Ovary (tissue), 10 donors: ENCODE measurements at places on chromosomes 2 and 18. TPM values are rescaled to one million over a fixed set of nuclear protein-coding genes. Genes with fewer than 3 reads are reported as not detected.
A peak's percentile ranks its signal among the peaks of the same experiment; 100 is the strongest.

FAM124B gene
- total RNA-seq: 0.99 TPM

DNA sequence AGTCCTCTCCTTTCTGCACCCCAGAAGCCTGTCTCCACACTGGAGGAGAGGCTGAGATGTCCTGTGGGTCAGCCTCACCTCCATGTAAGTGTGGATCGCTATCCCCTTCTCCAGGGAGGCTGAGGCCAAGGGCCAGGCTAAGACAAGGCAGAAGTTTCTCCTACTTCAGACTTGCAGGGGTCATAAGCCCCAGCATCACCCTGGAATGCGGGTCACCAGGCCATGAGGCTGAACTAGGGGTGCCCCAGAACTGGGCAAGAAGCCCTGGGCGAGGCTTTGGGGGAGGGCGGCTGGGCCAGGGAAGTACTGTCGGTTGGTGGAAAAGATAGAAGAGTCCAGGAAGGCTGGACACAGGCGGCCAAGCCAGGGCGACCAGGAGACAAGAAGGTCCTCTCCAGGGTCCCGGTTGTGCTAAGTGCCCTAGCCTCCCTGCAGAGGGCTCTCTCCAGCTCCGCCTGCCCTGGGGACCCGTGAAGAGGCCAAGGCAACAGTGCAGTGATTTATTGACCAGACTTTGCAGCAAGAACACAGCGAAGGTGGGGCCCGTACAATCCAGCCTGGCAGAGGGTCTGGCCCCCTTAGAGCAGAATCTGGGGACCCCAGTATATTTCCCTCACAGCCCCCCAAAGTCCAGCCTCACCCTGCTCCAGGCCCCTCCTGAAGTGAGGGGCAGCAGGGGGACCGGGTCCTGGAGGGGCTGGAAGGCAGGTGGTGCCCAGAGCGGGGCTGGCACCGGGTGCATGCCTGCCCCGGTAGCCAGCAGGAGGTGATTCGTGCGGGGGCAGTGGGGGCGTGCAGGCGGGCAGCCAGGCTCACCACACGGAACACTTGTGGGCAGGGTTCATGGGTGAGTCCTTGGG lies 8.1 kb downstream of the ECEL1 start:
- peak; percentile 29 for DNase-seq

GRCh38 chr2:3462493-3463104 lies 56.7 kb downstream of the ADI1 start:
- DNase-seq: no peak

DNA sequence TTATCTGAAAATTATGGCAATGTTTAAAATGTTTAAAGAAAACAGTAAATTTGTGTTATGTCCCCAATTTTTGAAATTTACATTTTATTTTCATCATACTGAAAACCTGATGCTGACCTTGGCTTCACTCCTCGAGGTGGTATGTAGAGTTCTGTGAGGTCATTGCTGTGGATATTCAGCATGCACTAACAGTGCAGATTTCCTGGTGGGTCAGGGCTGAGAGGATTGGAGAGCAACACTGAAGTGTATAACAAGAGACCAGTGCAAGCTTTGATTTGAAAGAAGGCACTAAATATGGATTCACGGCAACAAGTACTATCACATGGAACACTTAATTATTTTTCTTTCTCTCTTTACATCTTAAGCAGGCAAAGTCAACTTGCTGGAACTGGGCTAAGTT lies 134.1 kb downstream of the SLC8A1 start:
- no peak for DNase-seq

- DNase-seq: no peak
Observed at GRCh38 chr2:21449881-21450280, 326.1 kb downstream of the TDRD15 start.

GRCh38 chr2:48471048-48471474 lies 58.9 kb upstream of the STON1 start:
- no peak for DNase-seq
